Activated naive CD8-positive, alpha-beta T cell treated with anti-CD3 and anti-CD28 coated beads, Interleukin-2, amount 50 U/mL, for 24 hours (primary cell): ENCODE measurements at places on chromosomes 6 and 20.

- no peaks in the 10 kb centered on the region for H3K4me1 ChIP-seq
- no peaks in the 10 kb centered on the region for H3K36me3 ChIP-seq
- H3K27ac ChIP-seq = no peak overlapping the region
- H3K27me3 ChIP-seq = no peaks in the 10 kb centered on the region
- DNase-seq = no peak
Observed at GRCh38 chr6:44621846-44622245, 234.3 kb downstream of the CDC5L start.

- peak overlapping the region; percentile 69 for H3K27ac ChIP-seq
- DNase-seq = no peak
- no peak overlapping the region for H3K4me3 ChIP-seq
- peaks cover 4% of the 10 kb centered on the region for H3K36me3 ChIP-seq
- peaks cover 1% of the 10 kb centered on the region for H3K27me3 ChIP-seq
Observed at GRCh38 chr20:2729791-2730190, 37.2 kb downstream of the EBF4 start.

DNA sequence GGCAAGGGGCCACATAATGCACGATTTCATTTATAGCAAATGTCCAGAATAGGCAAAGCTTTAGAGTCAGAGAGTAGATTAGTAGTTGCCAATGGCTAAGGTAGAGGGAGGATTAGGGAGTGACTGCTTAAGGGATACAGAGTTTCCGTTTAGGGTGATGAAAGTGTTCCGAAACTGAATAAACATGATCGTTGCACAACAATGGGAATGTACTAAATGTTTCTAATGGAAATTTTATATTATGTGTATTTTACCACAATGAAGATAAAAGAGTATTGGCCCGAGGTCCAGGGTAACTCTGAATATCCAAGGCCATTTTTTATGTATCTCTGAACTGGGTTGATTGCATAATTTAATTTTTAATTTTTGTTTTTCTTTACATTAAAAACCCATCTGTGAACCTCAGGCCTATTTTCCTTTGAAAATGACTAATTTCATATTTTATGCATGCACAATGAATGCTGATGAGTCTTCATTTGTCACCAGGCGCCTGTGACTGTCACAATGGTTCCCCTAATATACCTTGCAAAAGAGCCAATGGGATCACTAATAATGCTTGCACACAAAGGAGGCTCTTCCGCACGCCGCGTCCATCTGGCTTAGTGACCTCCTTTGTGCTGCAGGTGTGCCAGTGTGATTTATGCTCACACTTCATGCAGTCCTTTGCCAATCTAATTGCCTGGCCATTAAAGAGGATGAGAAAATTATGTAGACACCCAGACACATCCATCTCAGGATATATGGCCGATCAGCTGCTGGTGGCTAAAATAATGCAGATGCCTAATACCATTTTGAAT lies 612.5 kb downstream of the CDH26 start:
- H3K27me3 ChIP-seq = no peaks in the 10 kb centered on the region
- DNase-seq = no peak
- no peaks in the 10 kb centered on the region for H3K36me3 ChIP-seq
- no peaks in the 10 kb centered on the region for H3K4me1 ChIP-seq
- no peak overlapping the region for H3K27ac ChIP-seq

DNA sequence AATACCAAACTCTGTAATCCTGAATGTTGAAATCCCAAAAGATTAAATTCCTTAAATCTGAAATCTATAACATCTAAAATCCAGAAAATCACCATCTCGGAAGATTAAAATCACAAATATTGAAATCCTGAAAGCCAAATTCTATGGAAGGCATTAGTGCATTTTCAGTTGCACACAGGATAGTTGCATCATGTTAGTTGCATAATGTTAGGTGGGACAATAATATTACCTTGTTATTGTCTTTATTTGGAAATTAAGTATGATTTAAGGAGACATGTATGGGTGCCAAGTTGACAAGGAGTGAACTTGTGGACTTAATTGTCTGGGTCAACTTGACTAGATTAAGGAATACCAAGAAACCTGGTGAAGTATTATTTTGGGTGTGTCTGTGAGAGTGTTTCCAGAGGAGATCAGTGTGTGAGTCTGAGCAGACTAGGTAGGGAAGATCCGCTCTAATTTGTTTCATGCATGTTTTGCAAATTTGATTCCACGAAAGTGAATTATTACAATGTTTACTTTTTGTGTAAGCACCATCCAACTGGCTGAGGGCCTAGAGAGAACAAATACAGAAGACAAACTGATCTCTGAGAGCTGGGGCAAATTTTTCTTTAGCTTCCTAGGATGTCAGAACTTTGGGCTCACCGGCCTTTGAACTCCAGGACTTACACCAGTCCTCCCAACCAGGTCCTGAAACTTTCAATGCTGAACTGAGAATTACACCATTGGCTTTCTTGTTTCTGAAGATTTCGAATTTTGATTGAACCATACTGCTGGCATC lies 545.1 kb upstream of the IRAK1BP1 start:
- DNase-seq = no peak
- no peaks in the 10 kb centered on the region for H3K4me1 ChIP-seq
- no peaks in the 10 kb centered on the region for H3K36me3 ChIP-seq
- H3K27ac ChIP-seq = no peak overlapping the region

DNA sequence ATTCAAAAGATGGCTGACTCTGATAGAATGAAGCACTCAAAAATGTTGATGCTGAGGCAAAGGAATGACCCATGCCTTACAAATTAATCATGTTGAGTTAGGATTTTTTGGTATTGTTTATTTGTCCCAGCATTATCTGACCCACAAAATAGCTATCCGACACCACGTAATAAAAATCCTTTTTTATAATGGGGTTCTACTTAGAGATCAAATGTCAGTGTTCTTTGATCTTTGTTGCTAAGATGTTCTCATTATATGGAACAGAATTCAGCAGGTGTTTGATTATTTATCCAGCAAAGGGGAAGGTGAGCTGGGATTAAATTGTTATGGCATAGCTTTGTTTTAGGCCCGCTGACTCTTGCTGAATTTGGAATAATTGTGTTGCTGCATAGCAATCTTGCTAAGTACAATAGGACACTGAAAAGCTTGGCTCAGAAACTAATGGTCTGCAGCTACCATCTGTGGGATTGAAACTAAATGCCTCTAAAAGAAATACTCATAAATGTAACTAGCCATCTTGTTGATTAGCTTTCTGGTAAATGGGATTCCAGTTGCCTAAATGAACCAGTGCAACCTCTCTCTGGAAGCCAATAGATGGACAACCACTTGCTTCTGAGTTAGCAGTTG lies 180.2 kb upstream of the HDAC2 start:
- no peaks in the 10 kb centered on the region for H3K36me3 ChIP-seq
- no peak overlapping the region for H3K27ac ChIP-seq
- H3K27me3 ChIP-seq = no peaks in the 10 kb centered on the region
- no peak for DNase-seq

DNA sequence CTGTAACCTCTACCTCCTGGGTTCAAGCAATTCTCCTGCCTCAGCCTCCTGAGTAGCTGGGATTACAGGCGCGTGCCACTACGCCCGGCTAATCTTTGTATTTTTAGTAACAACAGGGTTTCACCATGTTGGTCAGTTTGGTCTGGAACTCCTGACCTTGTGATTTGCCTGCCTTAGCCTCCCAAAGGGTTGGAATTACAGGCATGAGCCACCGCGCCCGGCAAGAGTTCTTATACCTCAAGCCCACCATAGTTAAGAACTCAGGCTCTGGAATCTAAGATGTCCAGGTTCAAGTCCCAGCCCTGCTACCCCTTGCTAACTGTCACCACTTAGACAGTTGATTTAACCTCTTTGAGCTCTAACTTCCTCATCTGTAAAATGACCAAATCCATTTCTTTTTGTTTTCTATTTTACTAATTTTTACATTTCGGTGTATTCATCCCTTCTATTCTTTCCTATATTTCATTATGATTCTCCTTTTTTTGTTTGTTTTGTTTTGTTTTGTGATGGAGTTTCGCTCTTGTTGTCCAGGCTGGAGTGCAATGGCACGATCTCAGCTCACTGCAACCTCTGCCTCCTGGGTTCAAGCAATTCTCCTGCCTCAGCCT lies 104.8 kb upstream of the ZNF217 start:
- no peaks in the 10 kb centered on the region for H3K36me3 ChIP-seq
- no peak for DNase-seq
- no peak overlapping the region for H3K4me3 ChIP-seq
- H3K27me3 ChIP-seq = no peaks in the 10 kb centered on the region
- H3K4me1 ChIP-seq = peaks cover 28% of the 10 kb centered on the region
- H3K27ac ChIP-seq = no peak overlapping the region

DNA sequence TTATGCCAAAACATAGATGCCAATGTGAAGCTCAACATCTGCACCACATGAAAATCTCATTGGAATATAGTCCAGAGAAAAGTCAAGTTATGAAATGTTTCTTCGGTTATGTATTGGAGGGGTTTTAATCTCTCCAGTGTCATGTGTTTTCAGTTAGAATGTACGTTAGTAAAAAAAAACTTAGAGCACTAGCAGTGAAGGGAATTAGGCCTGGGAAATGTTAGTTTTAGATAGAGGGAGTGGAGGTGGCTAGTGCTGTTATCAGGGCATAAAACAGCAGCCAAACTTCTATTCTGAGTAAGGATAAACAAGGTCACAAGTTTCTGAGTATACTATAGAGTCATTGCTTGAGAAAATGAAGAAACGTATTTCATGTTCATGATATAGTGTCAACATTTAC lies 42.9 kb downstream of the HDGFL1 start:
- no peaks in the 10 kb centered on the region for H3K36me3 ChIP-seq

- H3K36me3 ChIP-seq = peaks cover 5% of the 10 kb centered on the region
- peak overlapping the region; percentile 63 for H3K27ac ChIP-seq
- peak overlapping the region; percentile 81 for H3K4me3 ChIP-seq
Observed at GRCh38 chr6:32664827-32665362, 1.6 kb downstream of the HLA-DQB1 start.

DNA sequence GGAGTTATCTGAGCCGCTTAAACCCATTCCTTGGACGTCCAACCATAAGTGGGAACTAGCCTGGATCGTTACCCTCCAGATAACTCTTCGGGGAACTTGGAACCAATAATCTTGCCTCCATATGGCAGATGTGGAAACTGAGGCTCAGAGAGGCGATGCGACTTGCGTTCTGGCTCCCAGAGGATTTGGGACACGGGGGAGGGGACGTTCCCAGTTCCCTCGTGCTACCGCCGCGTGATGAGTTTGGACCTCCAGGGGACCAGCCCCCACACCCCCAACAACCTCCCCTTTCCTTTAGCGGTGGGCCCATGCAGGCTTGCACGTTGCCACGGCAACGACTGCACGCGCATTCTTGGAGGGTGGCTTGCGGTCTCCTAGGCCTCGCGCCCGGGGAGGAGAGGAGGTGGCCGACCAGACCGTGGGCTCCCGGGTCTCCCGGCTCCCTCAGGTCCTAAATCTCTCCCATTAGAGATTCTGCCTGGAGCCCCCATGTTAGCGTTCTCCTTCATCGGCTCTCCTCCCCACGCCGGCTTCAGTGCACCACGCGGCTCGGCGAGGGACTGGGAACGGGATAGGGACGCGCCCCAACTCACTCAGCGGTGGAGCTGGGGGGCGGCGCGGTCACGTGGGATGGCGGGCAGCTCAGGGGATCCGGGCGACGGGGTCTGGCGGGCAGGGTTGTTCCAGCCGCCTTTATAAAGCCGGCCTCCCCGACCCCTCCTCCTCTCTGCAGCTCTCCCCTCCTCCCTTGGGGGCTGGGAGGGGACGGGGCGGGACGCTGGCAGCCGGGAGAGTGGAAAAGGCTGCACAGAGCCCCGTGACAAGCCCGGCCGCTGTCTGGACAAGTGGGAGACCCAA lies at the start of gene PLTP:
Gene PLTP (minus strand): TSS at position 670 of the 858 bp plus-strand sequence. CDS start 703 bp downstream, outside the sequence.
- H3K27ac ChIP-seq = peak within 1 kb of the TSS; percentile 81
- peaks cover 7% of the 10 kb centered on the region for H3K27me3 ChIP-seq
- DNase-seq = peak; percentile 54
- peaks cover 22% of the 10 kb centered on the region for H3K4me1 ChIP-seq

- H3K4me3 ChIP-seq = no peak overlapping the region
- no peak for DNase-seq
- H3K27ac ChIP-seq = no peak overlapping the region
- peaks cover 64% of the 10 kb centered on the region for H3K4me1 ChIP-seq
- H3K36me3 ChIP-seq = peaks cover 4% of the 10 kb centered on the region
- H3K27me3 ChIP-seq = no peaks in the 10 kb centered on the region
Observed at GRCh38 chr6:4856785-4857184, 80.6 kb downstream of the CDYL start.

DNA sequence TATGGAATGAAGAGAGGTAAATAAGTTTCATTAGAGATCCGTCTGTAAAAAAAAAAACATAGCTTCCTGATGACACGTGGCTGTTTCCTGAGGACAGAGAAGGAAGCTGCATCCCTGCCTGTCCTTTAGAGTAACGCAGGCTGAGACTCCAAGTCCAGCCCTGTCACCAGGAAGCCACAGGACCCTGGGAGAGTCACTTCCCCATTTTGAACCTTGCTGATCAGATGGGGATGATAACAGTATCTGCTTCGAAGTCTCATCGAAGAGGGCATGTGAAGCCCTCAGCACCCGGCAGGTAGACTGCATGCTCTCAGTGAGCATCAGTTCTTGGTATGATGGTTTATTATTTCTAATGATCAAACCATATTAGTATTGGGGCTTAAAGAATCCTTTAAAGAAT lies 139.1 kb upstream of the KCNG1 start:
- H3K4me3 ChIP-seq = no peak overlapping the region
- no peak overlapping the region for H3K27ac ChIP-seq
- H3K36me3 ChIP-seq = no peaks in the 10 kb centered on the region
- H3K4me1 ChIP-seq = no peaks in the 10 kb centered on the region

DNA sequence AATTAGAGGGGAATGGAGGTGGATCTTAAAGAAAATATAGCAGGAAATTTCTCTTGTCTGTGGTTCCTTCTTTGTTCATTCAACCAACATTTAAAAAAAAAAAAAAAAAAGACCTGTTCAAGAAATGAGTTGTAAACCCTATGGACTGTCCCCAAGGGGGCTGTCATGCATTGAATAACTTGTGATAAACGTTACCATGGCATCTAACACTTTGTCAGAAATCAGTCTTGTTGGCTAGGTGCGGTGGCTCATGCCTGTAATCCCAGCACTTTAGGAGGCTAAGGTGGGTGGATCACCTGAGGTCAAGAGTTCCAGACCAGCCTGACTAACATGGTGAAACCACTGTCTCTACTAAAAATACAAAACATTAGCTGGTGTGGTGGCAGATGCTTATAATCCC lies 381.7 kb downstream of the BCKDHB start:
- H3K36me3 ChIP-seq = no peaks in the 10 kb centered on the region
- no peak for DNase-seq
- peaks cover 5% of the 10 kb centered on the region for H3K27me3 ChIP-seq

- H3K27ac ChIP-seq = peak overlapping the region; percentile 28
- H3K36me3 ChIP-seq = no peaks in the 10 kb centered on the region
- H3K27me3 ChIP-seq = no peaks in the 10 kb centered on the region
- no peak overlapping the region for H3K4me3 ChIP-seq
- peaks cover 36% of the 10 kb centered on the region for H3K4me1 ChIP-seq
Observed at GRCh38 chr6:16800942-16801341, 39.7 kb upstream of the ATXN1 start.

- H3K4me1 ChIP-seq = peaks cover 67% of the 10 kb centered on the region
- DNase-seq = peak; percentile 12
- H3K36me3 ChIP-seq = peaks cover 9% of the 10 kb centered on the region
Observed at GRCh38 chr6:11232770-11233626, 530 bp upstream of the NEDD9 start.

GRCh38 chr20:17796091-17796563 lies 96.4 kb downstream of the BANF2 start:
- no peak for DNase-seq
- H3K27ac ChIP-seq = no peak overlapping the region
- H3K4me1 ChIP-seq = no peaks in the 10 kb centered on the region
- H3K36me3 ChIP-seq = no peaks in the 10 kb centered on the region
- H3K27me3 ChIP-seq = peaks cover 19% of the 10 kb centered on the region
- no peak overlapping the region for H3K4me3 ChIP-seq

- no peak overlapping the region for H3K27ac ChIP-seq
- no peak for DNase-seq
- H3K4me1 ChIP-seq = peaks cover 3% of the 10 kb centered on the region
- H3K4me3 ChIP-seq = no peak overlapping the region
- no peaks in the 10 kb centered on the region for H3K36me3 ChIP-seq
- peaks cover 4% of the 10 kb centered on the region for H3K27me3 ChIP-seq
Observed at GRCh38 chr20:51705400-51705799, 62.8 kb downstream of the ATP9A start.
